ENCODE measurements at places on chromosomes 12 and 14.

DNA sequence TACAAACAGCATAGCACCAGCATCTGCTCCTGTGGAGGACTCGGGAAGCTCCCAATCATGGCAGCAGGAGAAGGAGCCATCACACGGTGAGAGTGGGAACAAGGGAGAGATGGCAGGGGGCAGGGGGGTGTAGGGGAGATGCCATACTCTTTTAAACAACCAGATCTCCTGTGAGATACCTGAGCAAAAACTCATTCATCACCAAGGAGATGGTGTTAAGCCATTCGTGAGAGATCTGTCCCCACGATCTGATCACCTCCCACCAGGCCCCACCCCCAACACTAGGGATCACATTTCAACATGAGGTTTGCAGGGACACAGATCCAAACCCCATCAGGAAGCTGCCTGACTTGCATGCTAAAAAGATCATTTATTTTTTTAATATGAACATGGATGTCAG is 499.3 kb downstream of the TMEM132D start:
- DNase-seq = no peak

- no peak for DNase-seq
These were observed 6.2 kb downstream of the LIMA1 start for GRCh38 chr12:50276912-50277671.

- DNase-seq = no peak
These were observed 182.5 kb upstream of the RGS6 start for GRCh38 chr14:71749613-71750238.

DNA sequence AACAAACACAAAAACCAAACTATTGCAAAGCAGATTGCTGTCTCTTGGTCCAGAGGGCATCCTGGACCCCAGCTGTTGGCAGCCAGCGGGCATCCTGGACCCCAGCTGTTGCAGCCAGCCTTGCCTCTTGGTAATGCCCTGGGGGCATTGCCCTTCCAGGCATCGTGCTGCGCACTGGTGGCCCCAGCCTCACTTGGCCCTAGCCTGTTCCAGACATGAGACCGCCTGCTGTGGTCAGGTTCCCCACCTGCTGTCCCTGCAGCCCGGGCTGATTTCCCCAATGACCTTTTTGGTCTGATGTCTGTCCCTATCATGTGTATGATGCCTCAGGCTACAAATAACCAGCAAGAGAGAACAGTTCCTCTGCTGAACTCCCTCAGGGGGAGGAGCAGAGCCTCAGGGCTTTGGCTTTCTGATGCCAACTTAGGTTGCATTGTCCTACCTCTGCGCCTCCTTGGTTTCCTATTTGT is 20.8 kb downstream of the MLXIP start:
- no peak for DNase-seq

DNA sequence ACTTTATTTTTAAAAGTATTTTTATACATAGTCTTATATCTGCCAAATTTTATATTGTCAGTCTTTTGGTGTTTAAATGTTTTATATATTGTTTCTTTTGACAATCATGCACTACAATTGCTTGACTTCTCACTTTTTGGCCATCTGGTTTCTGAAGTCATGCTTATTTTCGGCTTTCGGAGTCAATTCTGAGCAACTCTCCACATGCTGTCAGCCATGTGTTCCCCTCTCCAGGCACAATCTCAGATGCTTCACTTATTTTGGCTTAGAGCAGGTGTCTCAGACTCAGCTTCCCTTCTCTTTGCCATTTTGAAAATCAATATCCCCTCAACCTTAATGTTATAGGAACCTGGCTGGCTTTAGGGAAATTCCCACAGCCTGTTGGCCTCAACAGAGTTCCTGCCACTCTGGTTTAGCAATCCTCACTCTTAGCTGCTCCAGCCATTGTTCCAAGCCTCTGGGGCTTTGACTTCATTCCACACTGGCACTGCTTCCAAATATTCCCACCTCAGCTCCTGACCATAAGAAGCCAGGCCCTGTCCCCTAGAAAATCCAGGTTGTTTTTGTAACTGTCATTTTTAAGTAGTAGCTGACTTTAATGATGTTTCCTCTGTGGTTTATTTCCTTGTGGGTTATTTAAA is 125.5 kb upstream of the FAR2 start:
- no peak for DNase-seq

- no peak for DNase-seq
These were observed 16.4 kb downstream of the BAG5 start for GRCh38 chr14:103545915-103546651.

GRCh38 chr14:81263777-81264410 is 43.1 kb upstream of the GTF2A1 start:
- no peak for DNase-seq

DNA sequence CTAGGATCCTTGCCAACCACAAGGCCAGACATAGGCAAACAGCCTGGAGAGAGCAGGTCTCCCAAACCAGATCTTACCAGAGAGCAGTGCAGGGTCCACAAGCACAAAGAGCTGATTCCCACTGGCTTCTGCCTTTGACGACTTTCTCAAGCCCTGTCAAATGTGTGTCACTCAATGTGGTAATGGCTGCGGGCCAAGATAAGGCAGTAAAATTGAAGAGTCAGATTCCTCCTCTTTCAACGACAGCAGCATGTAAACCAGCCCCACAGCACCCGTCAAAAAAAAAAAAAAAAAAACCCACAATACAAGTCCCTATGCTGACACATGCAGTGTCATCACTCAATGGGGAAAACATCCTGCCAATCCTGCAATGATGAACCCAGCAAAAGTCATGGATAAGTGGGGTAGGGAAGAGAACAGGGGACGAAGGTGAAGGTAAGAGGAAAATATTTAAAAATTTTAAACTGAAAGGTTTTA is at the start of gene STON2:
Gene STON2 (minus strand): TSS at position 123 of the 477 bp plus-strand sequence. CDS start 1,942 bp downstream, outside the sequence.
- no peak for DNase-seq

DNA sequence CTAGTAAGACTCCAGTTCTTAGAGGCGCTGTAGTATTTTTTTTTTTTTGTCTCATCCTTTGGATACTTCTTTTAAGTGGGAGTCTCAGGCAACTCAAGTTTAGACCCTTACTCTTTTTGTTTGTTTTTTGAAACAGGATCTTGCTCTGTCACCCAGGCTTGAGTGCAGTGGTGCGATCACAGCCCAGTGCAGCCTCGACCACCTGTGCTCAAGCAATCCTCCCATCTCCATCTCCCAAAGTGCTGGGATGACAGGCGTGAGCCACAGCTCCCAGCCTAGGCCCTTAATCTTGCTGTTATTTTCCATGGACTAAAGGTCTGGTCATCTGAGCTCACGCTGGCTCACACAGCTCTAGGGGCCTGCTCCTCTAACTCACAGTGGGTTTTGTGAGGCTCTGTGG is 21.3 kb downstream of the GPRC5A start:
- no peak for DNase-seq

GRCh38 chr14:71498212-71498611 is 434.0 kb upstream of the RGS6 start:
- no peak for DNase-seq

DNA sequence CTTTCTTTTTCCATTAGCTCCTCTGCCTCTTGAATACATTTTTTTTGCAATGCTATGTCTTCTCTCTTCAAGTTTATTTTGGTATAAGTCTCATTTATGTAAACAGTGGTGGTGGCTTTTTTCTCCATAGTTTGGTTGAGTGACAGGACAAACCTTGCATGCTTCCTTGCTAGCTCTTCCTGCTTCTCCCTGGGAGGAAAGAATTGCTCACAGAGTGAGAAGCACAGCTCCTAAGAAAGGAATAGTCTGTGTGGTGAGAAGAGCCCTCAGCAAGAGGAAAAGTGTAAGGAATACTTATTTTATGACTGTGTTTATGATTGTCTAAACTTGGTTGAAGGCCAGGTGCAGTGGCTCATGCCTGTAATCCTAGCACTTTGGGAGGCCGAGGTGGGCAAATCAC is 11.5 kb downstream of the CCDC175 start:
- no peak for DNase-seq

DNA sequence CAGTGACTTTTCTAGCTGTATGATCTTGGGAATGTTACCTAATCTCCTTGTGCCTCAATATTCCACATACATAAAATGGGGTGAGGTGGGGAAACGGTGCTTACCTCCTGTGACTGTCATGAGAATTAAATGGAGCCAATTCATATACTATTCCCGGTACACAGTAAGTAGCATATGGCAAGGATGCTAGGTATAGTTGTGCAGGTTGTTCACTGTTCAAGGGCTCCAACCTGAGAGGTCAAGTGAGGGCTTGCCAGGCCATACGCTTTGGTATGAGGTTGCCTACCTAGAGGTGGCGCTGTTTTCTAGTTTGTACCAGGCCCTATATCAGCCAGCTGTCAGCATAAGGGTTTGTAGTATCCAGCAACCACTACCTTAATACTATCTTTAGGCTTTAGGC is 3.6 kb upstream of the BATF start:
- no peak for DNase-seq

- peak; percentile 73 for DNase-seq
These were observed 58.9 kb upstream of the PLEKHG3 start for GRCh38 chr14:64645220-64645892.

GRCh38 chr12:92561543-92561899 is 141.3 kb upstream of the PLEKHG7 start:
- peak; percentile 37 for DNase-seq

DNA sequence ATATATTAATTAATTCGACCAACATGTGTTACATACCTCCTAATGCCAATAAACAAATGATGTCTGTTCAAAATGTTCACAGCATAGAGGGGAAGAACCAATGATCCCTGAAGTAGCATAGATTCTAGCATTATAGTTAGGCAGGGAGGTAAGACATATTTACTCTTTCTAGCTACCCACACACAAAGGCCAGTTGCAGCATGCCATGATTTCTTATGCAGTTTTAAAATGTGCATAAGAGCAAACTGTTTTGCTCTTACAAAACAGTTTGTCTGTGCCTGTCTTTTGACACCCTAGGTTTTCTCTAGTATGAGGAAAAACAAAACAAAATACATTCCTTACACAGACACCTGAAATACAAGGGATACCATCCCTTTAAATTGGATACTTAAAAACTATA is 61.9 kb downstream of the SLC16A7 start:
- DNase-seq = no peak

DNA sequence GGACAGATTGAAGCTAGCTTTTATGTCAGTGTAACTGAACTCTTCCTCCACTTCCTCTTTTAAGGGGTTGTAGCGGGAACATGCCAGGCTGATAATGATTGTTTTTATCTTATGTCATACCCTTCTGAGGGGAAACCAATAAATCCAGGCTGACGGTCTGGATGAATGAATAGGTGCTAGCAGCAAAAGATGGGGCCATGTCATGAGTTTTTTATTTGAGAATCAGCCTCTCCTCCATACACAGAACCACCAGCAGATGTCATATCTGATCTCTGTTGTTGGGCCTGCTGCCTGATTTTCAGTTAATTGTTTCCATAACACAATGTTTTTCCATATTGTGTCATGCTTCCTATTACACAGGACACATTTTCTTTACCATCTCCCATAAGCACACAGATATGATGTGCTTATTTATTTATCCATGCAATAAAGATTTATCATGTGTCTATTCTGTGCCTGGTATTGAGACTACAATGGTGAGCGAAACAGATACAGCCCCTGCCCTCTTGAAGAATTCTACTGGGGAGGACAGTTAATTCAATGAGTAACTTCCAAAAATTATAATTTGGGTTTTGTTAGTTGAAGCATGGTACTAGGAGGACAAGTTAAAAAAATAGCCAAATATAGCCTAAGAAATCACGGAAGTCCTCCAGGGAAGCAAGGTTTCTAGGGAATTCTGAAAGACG is 33.6 kb upstream of the CRY1 start:
- no peak for DNase-seq

DNA sequence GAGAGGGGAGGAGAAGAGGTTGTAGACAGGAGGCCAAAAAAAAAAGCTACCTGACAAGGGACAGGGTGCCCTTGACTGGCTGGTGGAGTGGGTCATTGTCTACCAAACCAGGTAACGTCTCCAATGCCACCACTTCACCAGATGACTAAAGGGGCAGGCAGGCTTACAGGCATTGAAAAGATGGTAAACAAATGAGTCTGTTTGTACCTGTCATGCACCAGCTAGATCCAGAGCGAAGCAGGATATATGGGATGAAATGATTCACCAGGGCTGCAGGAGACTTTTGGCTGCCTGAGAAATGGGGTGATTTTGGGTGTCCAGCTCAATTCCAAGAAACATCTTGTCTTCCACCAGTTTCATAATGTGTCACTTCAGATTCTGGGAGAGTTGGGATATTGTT is 4.0 kb downstream of the C12orf54 start:
- no peak for DNase-seq

- DNase-seq = no peak
These were observed 268.0 kb downstream of the BTG1 start for GRCh38 chr12:91877456-91878235.

- DNase-seq = no peak
These were observed 102.6 kb upstream of the HMGA2 start for GRCh38 chr12:65721541-65722190.
